Ovary (tissue), 10 donors: ENCODE measurements at places on chromosomes 2 and 18. TPM values are rescaled to one million over a fixed set of nuclear protein-coding genes. Genes with fewer than 3 reads are reported as not detected.

GRCh38 chr2:106843001-106843909 is 42.7 kb downstream of the ST6GAL2 start:
- no peaks in the 10 kb centered on the region for H3K36me3 ChIP-seq
- peaks cover 11% of the 10 kb centered on the region for H3K4me1 ChIP-seq
- no peak overlapping the region for H3K4me3 ChIP-seq
- DNase-seq: no peak
- H3K27ac ChIP-seq: no peak overlapping the region
- H3K27me3 ChIP-seq: no peaks in the 10 kb centered on the region

- DNase-seq: no peak
- no peak overlapping the region for H3K27ac ChIP-seq
- H3K4me1 ChIP-seq: no peaks in the 10 kb centered on the region
- H3K36me3 ChIP-seq: no peaks in the 10 kb centered on the region
These were observed 71.0 kb upstream of the TMEFF2 start for GRCh38 chr2:192265751-192266150.

DNA sequence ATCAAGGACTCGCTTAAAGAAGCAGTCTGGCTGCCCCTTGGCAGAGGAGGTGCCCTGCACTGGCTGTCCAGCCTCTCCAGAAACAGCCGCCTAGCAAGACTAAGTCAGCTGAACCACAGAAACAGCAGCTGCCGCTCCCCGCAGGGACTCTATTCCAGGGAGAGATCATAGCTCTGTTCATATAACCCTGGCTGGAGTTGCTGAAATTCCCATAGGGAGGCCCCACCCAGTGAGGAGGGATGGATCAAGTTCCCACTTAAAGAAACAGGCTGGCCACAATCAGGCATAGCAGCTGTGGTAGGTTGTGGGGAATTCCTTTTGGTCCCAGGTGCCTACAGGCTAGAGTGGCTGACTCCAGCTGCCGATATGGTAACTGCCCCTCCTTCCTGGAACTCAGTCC is 74.2 kb upstream of the MC4R start:
- no peaks in the 10 kb centered on the region for H3K4me1 ChIP-seq
- DNase-seq: no peak
- no peaks in the 10 kb centered on the region for H3K36me3 ChIP-seq
- no peaks in the 10 kb centered on the region for H3K27me3 ChIP-seq

DNA sequence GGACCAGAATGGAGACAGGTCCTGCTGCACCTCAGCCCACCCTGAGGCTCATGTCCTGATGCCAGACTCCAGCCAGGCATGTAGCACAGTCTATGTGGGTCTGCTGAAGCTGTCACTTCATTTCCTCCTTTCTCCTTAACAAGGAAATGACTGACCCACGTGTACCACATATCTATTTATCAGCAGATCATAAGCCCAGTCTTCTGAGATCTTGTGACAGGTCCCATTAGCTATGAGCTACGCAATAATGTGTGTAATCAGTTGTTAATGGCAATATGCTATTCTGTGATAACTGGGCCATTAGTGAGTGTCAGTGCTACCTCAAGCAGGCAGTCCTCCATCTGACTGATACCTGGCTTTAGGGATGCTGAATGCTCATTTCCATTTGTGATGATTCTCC is 615.3 kb downstream of the BCL11A start:
- no peaks in the 10 kb centered on the region for H3K36me3 ChIP-seq
- H3K4me1 ChIP-seq: no peaks in the 10 kb centered on the region
- H3K4me3 ChIP-seq: no peak overlapping the region
- DNase-seq: no peak

- no peak overlapping the region for H3K4me3 ChIP-seq
- no peak for DNase-seq
These were observed 45.1 kb downstream of the FARSB start for GRCh38 chr2:222610746-222611145.

- H3K4me3 ChIP-seq: no peak overlapping the region
- H3K4me1 ChIP-seq: no peaks in the 10 kb centered on the region
- H3K27ac ChIP-seq: no peak overlapping the region
- no peaks in the 10 kb centered on the region for H3K36me3 ChIP-seq
- H3K27me3 ChIP-seq: no peaks in the 10 kb centered on the region
- DNase-seq: no peak
These were observed 292.8 kb upstream of the FBXO11 start for GRCh38 chr2:48199070-48199469.

The CWC22 gene
- total RNA-seq: 20.2 TPM

The AKAIN1 gene
- not detected for total RNA-seq
